Spinal cord (tissue), 10 donors: ENCODE measurements at places on chromosomes 7 and 10.
A peak's percentile ranks its signal among the peaks of the same experiment; 100 is the strongest.

GRCh38 chr7:20417675-20418382 is 87.1 kb downstream of the ITGB8 start:
- DNase-seq: no peak

GRCh38 chr7:33614357-33615117 is 290.8 kb upstream of the BMPER start:
- no peak for DNase-seq

DNA sequence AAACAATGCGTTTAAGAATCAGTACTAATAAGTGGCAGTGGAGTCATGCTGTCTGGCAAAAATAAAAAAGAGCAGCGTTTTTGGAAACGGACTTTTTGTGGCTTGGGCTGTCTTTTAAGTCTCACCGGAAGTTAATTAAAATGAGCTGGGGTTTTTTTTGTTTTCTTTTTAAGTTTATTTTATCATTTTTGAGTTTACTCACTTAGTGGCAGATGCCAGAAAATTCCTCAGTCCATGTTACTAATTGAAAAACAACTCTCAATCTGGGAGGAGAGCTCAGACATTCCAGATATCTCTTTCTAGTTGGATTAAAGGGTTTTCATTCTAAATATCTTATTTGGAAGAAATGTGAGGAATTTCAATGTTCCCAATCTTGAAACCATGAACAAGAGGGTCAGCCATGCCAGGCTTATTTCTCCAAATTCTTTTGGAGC is 133.8 kb upstream of the AGR3 start:
- DNase-seq: no peak

GRCh38 chr7:148222721-148223120 is 367.8 kb upstream of the C7orf33 start:
- no peak for DNase-seq

DNA sequence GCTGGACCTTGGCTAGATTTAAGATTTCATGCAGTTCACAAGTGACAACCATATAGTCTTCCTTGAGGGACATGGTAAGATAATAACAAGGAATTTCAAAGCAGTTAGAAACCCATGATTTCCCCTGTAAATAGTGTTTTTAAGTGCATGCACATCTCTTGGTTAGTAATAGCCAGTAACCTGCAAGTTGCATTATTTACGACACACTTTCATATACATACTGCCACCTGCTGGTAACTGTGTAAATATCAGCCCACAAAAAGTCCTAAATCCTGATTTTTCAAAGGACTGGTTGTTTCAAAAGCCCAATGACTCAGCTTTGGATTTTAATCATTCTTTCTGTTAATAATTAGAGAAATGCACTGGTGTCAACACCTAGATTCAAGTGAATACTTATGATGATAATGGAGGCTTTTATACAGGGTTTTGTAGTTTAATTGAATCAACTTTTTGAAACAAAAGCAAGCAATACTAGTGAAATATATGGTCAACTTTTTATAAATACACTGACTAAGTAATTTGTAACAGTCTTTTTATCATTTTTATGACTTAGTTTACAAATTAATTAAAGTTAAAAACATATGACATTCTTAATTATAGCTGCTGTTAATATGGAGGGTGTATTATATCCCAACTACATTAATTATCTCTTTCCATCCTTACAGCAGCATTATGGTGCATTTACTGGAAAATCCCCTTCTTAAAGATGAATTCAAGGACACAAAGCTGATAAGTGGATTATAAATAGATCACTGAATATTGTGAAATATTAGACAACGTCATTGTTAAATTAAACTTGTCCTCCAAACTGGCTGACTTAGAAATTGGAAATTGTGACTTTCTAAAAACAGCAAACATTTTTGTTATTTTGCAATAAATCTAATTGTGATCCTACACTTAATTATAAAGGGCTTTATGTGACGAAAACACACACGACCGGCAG is 367.7 kb upstream of the SEMA3D start:
- peak; percentile 29 for DNase-seq

GRCh38 chr7:114932991-114933390 is 11.1 kb downstream of the MDFIC start:
- no peak for DNase-seq

DNA sequence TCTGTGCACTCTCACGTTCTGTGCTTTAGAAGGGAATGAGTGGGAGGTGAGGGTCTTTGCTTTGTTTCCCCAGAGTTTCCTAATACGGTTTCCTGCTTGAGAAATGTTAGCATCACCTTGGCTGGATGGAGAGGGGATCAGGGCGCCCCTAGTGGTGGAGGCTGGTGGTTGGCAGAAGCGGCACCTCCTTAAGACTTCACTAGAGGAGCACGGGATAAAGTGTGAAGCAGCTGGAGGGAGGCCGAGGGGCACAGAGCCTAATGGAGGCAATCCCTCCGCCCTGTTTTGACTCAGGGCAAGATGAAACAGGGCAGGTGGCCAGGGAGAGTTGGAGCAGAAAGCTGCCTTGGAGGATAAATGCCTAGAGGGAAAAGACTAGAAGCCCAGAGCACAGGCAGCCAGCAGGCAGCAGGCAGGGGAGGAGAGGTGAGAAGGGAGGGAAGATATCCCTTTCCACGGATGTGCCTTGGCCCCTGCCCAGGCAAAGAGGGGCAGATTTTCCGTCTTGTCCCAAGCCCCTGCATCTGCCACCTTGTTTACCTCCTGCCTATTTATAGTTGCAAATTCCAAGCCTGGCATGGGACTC is 56.0 kb upstream of the BTRC start:
- peak; percentile 90 for DNase-seq

GRCh38 chr10:44398747-44399658 is 14.1 kb upstream of the CXCL12 start:
- no peak for DNase-seq

DNA sequence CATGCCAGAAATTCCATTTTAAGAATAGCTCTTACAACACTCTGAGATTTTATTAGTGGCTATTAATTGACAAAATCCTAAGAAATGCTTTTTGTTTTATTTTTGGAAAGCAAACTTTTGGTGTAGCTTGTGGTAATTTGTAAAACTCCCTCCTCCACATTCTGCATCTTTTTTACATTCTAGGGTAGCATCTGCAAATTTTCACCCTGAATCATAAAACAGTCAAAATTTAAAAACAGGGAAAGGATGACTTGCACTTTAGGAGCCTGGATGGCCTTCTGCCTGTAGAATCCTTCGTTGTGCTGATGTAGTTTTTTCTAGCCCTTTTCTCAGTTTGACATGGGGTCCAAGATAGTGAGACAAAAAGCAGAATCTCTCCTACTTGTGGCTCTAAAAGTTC is 316.1 kb downstream of the ADRA2A start:
- no peak for DNase-seq

- DNase-seq: no peak
Observed at GRCh38 chr7:33425395-33425794, 296.0 kb downstream of the BBS9 start.

DNA sequence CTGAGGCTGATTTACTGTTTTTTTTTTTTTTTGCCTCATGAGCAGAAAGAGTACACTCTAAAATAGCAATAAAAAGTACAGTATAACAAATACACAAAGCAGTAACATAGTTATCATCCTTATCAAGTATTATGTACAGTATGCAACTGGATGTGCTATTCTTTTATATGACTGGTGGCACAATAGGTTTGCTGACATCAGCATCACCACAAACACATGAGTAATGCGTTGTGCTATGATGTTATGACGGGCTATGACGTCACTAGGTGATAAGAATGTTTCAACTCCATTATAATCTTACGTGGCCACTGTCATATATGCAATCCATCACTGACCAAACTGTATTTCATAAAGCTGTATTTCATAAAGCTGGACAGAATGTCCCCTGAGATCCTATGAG is 189.2 kb upstream of the GLI3 start:
- no peak for DNase-seq

DNA sequence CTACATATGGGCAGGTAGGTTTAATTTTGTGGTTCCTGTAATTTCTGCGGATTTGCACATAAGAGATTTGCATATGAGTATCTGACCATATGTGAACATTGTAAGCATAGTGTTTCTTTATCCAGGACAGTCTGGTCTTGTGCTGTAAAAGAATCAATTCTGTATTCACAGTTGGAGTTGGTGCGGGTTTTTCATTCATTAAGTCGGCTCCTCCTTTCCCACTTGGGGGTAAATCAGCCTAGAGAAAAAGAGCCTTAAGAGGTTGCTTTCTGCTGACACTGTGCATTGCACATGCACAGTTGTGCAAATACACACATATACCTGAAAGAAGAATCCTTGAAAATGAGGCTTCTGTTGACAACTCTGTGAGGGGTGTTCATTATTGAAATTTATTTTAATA is 6.1 kb upstream of the CYP26C1 start:
- DNase-seq: peak; percentile 30

DNA sequence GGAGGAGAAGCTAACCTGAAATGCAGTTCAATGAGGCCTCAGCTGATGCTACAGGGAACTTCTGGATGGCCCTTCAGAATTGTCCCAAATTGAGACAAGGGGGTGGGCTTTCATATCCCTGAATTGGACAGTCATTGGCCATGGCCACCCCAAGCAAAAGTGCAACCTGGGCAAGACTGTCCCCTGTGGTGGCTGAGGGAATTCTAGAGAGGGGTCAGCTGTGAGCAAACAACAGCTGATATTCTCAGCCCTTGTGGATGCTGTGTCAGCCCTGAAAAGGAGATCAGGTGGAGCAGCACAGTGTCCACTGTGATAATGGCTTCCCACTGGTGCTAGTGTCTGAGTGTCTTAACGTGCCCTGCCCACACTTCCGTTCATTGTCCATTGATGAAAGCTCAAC is 76.6 kb downstream of the SLC16A9 start:
- DNase-seq: no peak

GRCh38 chr7:22771872-22772228 is 44.9 kb downstream of the IL6 start:
- no peak for DNase-seq

DNA sequence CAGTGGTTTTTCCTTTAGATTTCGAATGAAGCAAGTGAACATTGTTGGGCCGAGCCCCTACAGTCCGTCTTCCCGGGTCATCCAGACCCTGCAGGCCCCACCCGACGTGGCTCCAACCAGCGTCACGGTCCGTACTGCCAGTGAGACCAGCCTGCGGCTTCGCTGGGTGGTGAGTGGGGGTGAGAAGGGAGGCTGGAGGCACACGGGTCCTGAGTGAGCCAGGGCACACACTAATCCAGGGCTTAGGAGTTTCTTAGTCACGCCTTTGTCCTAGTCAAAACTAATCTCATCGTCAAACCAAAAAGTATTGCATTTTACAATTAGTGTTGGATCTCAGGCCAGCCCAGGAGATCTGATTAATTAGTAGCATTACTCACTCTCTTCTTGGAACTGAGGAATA is 568.8 kb upstream of the FOXK1 start:
- no peak for DNase-seq

- DNase-seq: no peak
Observed at GRCh38 chr7:42090806-42091205, 146.2 kb downstream of the GLI3 start.

GRCh38 chr7:134357486-134357885 is 40.8 kb upstream of the SLC35B4 start:
- DNase-seq: no peak

- no peak for DNase-seq
Observed at GRCh38 chr7:3057066-3057420, 13.4 kb upstream of the CARD11 start.

GRCh38 chr7:144824360-144824759 is 11.5 kb downstream of the TPK1 start:
- DNase-seq: no peak

DNA sequence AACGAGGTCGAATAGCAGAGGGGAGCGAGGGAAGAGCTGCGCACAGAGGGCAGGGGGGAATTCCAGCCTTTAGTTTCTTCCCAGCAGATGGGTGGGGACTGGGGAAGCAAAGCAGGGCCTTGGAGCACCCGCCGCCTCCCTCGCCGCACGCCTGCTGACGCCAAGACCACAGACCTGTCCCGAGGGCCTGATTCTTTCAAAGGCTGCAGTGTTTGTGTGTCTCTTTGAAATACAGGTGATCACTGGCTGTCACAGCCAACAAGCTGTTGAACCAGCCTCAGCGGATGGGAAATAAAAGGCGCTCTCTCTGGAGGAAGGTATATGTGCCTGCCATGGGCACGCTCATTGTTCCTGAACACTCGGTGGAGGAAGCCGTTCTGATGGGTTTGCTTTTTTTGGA is 119.3 kb downstream of the FAM53B start:
- DNase-seq: no peak

DNA sequence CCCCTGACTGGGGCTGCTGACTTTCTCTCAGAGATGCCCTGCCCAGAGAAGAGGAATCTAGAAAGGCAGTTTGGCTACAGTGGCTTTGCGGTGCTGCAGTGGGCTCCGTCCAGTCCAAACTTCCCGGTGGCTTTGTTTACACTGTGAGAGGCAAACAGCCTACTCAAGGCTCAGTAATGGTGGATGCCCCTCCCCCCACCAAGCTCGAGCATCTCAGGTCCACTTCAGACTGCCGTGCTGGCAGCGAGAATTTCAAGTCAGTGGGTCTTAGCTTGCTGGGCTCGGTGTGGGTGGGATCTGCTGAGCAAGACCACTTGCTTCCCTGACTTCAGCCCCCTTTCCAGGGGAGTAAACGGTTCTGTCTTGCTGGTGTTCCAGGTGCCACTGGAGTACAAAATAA is 734.5 kb upstream of the LRRN3 start:
- DNase-seq: no peak

GRCh38 chr7:141698247-141699015 is 3.5 kb downstream of the DENND11 start:
- no peak for DNase-seq

- DNase-seq: no peak
Observed at GRCh38 chr10:79002336-79002735, 66.4 kb upstream of the ZMIZ1 start.

GRCh38 chr7:101906291-101907240 is 89.1 kb downstream of the CUX1 start:
- DNase-seq: no peak

DNA sequence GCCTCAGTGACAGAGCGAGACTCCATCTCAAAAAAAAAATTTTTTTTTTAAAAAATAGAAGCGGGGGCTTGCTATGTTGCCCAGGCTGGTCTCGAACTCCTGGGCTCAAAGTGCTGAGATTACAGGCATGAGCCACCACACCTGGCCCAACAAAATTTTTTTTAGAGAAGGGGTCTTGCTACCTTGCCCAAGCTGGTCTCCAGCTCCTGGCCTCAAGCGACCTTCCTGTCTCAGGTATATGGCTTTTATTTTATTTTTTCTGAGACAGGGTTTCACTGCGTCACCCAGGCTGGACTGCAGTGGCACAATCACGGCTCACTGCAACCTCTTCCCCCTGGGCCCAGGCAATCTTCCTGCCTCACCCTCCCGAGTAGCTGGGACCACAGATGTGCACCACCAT is 1.6 kb upstream of the ABHD11 start:
- no peak for DNase-seq
